ENCODE measurements at places on chromosomes 11 and 22. TPM values are rescaled to one million over a fixed set of nuclear protein-coding genes. Genes with fewer than 3 reads are reported as not detected.

Gene RIMBP3B
- not detected for total RNA-seq

Gene CCDC87
- not detected for total RNA-seq

GRCh38 chr22:32539631-32540421 lies 65.2 kb downstream of the FBXO7 start:
- DNase-seq, result no peak

DNA sequence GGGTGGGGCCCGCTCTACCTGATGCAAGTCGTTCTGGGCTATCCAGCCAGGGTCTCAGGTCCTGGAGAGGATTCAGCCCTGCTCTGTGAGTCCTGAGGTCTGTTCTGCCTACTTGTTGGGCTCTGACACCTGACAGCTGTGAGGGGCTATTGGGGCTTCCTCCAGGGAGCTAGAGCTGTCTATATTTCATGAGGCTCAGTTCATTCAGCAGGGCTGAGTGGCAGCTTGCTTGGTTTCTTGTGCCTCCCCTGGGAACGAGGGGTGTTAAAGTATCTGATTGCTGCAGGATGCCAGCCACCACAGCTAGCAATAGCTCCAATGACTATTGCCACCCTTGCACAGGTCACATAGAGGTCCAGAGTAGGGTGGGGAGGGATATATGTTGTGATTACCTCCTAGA lies 26.7 kb downstream of the INSC start:
- no peak for DNase-seq

GRCh38 chr11:59069087-59069486 lies 17.0 kb upstream of the GLYATL1B start:
- DNase-seq, result no peak

GRCh38 chr22:17570851-17571631 lies 7.7 kb downstream of the SLC25A18 start:
- DNase-seq, result peak; percentile 98

- DNase-seq, result no peak
These were observed 40.9 kb downstream of the ZC3H12C start for GRCh38 chr11:110134110-110134509.
